Transverse colon (tissue), 4 donors: ENCODE measurements at places on chromosomes 7 and 10. TPM values are rescaled to one million over a fixed set of nuclear protein-coding genes. Genes with fewer than 3 reads are reported as not detected.

DNA sequence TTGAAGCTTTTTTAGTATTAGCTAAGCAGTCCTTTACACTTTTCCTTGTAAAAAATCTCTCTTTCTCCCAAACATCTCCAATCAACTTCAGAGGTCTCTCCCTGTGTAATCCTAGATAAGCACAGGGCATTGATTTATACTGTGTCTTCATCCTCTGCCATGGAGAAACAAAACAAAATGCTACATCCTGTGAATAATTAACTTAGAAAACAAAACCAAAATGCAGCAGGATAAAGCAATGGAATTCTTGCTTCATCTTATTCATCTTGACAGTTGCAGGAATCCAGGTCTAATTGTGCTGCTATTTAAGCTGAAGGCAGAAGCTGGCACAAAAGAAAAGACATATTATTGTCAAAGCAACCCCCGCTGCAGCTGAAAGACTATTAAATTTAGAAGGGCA is 641.5 kb upstream of the SORCS1 start:
- DNase-seq: no peak

GRCh38 chr7:101173752-101174244 is 6.3 kb downstream of the NAT16 start:
- no peak for DNase-seq

Gene GNAT3
- not detected for total RNA-seq

Gene HTR7
- total RNA-seq: 1.3 TPM

DNA sequence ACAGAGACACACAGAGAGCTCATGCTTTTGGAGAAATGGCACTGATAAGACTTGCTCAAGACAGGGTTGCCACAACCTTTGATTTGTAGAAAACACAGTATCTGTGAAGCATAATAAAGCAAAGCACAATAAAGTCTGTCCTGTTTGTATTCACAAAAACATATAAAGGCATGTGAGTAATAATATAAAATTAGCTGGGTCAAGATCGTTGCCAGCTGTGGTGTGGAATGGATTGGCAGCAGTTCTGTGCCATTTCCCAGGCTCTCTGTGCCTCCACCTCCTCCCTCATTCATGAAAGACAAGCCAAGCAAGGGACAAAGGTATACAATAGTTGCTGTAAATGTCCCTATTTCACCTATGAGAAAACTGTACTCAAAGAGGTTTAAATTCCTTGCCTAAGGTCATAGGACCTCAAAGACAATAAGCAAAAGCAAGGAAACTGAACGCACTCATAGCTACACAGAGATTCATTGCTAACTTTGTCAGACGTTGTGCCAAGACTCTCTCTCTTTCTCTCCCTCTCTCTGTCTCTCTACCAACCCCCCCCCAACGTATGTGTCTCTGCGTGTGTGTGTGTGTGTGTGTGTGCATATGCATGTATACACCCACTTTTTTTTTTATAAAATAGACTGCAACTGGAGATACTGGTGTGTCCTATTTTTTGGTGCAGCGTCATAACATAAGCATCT is 31.8 kb downstream of the CHST3 start:
- no peak for DNase-seq

GRCh38 chr10:121291823-121292222 is 306.4 kb downstream of the FGFR2 start:
- no peak for DNase-seq

- DNase-seq: no peak
These were observed 75.5 kb downstream of the DGKI start for GRCh38 chr7:137771273-137771672.

Gene PLEKHA8
- total RNA-seq: 12.7 TPM

GRCh38 chr10:121978511-121978910 is 3.5 kb upstream of the NSMCE4A start:
- DNase-seq: no peak

DNA sequence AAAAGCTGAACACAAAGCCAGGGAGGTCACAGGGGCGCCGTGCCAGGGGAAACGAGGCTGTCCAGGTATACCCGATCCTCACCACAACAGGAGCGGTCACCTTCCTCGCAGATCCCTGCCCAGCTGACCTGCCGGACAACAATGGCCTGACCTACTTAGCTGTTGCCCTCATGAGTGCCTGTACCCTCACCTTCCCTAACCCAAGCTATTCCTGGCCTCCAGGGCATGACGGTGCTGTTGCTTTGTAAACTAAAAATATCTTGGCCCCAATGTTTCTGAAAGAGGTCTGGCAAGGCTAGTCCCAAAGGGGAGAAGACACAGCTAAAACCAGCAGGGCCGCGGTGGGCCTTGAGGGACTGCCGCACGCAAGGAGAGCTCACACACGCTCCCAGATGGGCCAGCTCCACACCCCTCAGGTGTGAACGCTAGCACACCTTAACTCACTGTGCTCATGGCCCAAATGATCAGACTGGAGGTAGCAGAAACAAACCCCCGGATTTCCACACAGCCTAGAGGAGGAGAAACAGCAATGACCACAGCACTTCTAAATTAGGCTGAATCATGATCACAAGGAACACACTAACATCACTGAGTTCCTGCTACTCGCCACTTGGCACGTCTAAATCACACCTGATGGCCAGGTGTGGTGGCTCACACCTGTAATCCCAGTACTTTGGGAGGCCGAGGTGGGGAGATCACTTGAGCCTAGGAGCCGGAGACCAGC is 66.3 kb upstream of the CYTH3 start:
- no peak for DNase-seq

DNA sequence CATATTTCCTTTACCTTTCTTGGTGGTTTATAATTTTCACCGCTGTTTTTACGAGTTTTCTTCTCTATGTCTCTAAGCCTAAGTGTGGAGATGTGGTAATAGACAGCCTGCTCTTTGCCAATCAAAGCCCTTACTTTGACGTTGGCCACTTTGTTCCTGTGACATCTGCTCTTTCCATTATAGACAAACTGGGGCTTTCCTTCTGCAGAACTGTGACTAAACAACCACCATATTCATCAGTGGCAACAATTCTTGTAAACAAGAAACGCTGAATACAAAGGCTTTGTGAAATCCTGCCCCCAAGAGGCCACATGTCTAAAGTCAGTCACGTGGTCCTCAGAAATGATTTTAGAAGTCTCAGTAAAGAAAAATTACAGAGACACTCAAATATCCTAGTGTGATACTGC is 59.6 kb upstream of the CAPZA2 start:
- DNase-seq: peak; percentile 32

DNA sequence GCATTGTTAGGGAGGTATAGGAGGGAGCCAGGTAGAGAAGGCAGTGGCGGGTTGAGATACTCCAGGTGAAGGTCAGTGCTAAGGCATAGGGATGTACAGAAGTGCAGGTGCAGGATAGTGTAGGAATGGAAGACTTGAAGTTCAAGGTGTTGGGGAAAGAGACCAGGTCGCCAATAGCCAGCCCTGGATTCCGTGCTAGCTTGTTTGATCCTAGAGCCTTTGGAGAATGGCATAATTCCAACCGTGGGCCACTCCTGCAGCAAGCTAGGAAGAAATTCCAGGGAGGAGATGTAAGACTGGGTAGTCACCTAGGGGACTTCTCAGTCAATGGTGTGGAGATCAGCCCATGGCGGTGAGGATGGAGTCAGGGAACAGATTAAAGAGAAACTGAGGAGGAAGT is 272.7 kb downstream of the RPS24 start:
- DNase-seq: no peak

DNA sequence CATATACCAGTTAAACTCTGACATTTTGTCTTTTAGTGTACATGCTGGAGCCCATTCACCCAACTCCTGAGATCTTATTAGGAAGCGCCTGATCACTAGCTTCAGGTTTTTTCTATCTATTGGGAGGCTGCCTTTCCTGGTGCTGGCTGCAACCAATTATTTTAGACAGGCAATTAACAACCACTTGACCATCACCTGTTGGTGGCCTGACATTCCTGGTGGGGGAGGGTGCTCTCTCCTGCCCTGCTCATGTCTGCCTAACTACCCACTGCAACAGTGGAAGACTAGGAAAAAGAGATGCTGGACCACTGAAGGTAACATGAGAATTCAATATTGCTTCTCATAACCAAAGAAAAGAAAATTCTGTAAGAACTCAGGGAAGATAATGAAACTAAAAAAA is 190.3 kb upstream of the GRM3 start:
- no peak for DNase-seq

- no peak for DNase-seq
These were observed 20.8 kb downstream of the PILRA start for GRCh38 chr7:100394077-100394476.

- DNase-seq: no peak
These were observed 335.7 kb downstream of the PHTF2 start for GRCh38 chr7:78134256-78134655.

Gene LBX1
- total RNA-seq: not detected

DNA sequence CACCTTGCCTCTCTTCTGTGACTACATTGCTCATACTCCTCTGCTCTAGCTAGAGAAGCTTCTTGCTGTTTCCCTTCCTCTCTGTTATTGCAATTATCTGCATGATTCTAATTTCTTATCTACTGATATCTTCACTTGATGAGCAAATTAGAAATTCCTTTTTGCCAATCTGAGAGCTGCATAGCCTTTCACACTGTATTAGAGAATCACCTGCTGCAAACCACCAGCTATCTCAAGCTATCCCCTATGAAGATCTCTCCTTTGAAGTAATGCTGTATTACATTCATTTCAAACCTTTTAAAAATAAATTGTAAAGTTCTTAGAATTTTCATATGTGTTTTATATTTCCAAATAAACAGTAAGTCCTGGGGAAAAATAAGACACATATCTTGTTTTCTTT is 89.0 kb upstream of the ZNF804B start:
- DNase-seq: no peak

GRCh38 chr10:131662851-131663250 is 238.0 kb upstream of the PPP2R2D start:
- no peak for DNase-seq

DNA sequence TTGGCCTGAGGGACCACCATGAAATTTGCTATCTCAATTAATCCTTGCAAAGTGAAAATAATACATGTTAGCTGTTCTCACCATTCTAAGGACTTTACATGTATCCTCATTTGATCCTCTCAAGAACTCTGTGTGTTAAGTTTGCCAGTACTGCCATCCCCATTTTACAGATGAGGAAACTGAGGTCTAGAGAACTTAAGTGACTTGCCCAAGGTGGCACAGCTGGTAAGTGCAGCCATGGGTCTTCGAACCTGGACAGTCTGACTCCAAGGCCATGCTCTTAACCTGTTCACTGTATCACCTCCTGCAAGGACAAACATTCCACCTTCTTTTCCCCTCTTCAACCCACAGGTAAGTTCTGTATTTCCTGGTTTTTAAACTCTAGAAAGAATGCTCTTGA is 85.3 kb upstream of the NFE2L3 start:
- no peak for DNase-seq

Gene RBP4
- total RNA-seq: 3.8 TPM

Gene MYL10
- total RNA-seq: not detected

- DNase-seq: no peak
These were observed 225.0 kb downstream of the AUTS2 start for GRCh38 chr7:69823151-69823744.

- DNase-seq: peak; percentile 28
These were observed 54.5 kb downstream of the GLRX3 start for GRCh38 chr10:130190737-130191115.

DNA sequence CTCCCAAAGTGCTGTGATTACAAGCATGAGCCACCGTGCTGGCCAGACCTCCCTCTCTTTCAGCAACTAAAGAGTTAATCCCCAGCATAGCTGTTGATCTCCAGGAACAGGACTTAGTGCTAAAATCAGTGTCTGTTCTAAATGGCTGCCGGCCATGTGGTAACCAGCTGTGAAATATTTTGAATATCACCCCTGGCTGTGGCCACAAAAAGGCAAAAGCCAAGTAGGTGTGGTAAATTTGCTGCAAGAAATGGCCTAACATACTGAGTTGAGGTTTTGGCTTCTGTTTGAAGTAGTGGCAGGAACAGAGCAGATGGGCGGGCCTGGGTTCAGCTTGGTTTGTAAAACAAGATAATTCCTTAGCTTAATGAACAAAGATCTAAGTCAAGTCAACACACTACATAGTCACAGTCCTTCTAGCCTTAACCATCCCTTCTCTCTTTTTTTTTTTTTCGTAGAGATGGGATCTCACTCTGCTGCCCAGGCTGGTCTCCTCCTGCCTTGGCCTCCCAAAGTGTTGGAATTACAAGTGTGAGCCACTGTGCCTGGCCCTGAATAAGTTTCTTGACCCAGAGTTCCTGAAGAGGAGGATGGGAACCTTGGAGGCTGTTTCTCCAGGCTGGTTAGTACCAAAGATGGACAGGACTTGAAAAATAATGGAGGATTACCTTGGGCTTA is 22.7 kb upstream of the AGFG2 start:
- peak; percentile 31 for DNase-seq

Gene NEUROG3
- not detected for total RNA-seq

GRCh38 chr7:128938544-128939074 is 882 bp downstream of the IRF5 start:
- peak; percentile 55 for DNase-seq

DNA sequence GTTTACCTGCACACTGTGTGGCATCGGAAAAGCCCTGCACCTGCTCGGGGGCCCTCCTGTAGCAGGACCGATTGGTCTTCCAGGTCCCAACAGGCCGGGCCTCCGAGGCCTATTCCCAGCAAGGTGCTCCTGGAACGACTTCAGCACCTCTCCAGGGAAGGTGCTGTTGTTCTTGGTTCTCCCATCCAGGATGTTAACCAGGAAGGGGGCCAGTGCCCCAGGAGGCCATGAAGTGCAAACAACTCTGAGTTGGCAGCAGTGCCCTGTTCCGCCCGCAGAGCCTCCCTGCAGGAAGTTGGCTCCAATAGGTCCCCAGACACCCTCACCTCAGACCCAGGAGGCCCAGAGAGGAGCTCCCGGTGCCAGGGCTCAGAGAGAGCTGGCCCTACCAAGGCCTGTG is 64.0 kb upstream of the DUSP5 start:
- peak; percentile 3 for DNase-seq
